ENCODE measurements at places on chromosomes 5 and 9. TPM values are rescaled to one million over a fixed set of nuclear protein-coding genes. Genes with fewer than 3 reads are reported as not detected.

The SLC1A1 gene
- total RNA-seq: 1.3 TPM

The CDC25C gene
- total RNA-seq: 3.5 TPM

The QRFP gene
- total RNA-seq: not detected

The RUFY1 gene
- 47.9 TPM for total RNA-seq

The NUDCD2 gene
- total RNA-seq: 8.2 TPM

The SPATA31C1 gene
- total RNA-seq: not detected

The IFNB1 gene
- not detected for total RNA-seq
